COLO829 (cell line): ENCODE measurements at places on chromosomes 12 and 14.

DNA sequence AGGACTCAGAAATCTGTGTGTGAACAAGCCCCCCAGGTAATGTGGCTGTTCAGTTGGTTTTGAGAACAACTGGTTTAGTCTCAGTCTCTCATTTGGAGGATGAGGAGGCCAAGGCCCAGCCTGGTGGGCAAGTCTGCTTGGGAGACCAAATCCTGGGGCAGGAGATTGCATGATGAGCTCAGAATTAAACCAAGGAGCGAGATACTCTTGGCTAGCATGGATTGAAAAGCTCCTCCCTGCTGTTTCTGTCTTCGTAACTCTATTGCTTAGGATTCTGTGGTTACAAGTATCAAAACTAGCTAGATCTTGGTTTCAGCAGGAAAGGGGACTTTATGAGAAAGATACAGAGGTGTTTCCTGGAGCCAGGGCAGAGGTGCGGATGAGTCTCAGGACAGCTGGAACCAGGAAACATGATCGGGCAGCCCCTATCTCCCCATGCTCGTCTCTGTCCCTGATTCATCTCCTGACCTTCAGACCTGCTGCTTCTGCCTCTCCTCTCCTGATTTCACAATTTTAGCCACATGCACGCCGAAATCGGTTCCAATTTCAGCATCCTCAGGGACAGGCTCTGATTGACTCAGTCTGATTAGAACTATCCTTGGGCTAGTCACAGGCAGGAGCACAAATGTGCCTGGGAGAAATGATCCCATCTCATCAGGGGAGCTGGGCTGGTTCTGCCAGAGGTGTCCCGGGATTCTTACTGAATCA lies 40.2 kb upstream of the RIN3 start:
- no peak for DNase-seq

GRCh38 chr12:54261815-54262402 lies 18.0 kb downstream of the CBX5 start:
- DNase-seq: no peak

DNA sequence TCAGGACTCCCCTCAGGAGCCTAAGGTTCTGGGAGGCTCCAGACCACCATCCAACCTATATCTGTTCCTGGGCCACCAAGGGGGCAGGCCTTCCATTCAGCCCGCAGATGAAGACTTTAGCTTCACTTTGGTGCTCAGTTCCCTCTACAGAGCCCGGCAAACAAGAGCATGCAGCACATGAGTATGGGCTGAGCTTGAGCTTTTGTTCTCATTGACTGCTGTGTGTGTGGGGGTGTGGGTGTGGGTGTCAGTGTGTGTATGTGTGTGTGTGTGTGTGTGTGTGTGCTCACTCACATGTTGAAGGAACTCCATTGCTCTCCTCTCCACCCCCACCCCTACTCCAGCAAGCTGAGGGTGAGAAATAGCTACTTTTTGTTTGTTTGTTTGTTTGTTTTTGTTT lies 219.1 kb downstream of the ZFP36L1 start:
- DNase-seq: no peak

DNA sequence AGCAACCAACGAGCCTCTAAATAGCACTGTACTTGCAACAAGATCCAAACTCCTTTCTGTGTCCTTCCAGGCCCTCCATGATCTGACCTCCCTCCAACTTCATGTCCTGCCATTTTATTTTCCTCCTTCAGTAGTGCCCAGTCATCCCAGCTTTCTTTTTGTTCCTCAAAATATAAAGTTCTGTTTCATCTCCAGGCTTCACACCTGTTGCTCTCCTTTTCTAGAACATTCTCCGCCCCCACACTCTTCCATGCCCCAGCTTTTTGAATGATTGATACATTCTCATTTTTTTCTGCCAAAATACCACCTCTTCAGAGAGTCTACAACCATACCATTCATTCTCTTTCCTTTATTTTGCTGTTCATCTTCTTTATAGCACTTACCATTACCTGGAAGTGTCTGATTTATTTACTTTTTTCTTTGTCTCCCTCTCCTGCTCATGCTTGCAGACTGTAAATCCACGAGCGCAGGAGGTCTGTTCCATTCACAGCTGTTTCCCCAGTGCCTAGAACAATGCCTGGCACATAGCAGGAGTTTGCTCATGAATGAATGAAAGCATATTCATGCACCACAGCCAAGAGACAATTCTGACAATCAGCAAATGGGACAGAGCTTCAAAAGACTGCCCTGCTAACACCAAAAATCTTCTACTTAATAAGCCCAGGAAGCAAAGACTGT lies 296.4 kb downstream of the RPAP3 start:
- no peak for DNase-seq

- DNase-seq: no peak
Measured at GRCh38 chr12:72602581-72602980, 330.4 kb downstream of the TRHDE start.

GRCh38 chr12:90261283-90261682 lies 552.6 kb upstream of the ATP2B1 start:
- DNase-seq: no peak

- no peak for DNase-seq
Measured at GRCh38 chr12:93223440-93224426, 154.0 kb upstream of the NUDT4 start.

GRCh38 chr12:31406345-31406744 lies 80.4 kb upstream of the SINHCAF start:
- DNase-seq: no peak

DNA sequence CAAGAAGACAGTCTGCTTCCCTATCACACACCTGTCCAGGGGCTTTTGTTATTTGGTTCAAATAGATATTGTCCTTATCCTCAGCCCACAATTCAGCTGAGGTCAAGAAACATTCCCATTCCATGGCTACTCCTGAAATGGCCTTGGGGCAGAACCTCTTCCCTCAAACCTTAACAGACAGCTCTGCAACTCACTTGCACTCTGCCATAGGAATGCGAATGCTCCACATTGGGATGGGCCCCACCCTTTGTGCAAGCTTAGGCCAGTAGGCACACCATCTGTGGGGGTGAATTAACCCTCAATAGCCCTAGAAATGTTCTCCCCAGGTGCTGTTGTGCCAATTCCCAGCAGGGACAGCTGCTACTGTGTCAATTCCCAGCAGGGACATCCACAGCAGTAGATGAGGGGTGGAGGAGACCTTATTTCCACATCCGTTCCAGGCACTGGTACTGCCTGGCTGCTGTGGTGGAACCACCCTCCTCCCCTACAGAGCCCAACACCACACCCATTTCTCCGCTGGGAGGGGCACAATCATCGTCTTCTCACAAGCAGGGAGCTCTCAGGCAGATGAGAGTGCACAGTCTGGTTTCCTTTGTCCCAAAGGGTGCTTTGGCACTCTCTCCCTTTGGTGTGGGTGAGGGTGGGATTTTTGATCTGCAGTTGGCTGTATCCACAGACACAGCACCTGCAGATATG lies 42.3 kb upstream of the GLIPR1 start:
- DNase-seq: no peak

- DNase-seq: no peak
Measured at GRCh38 chr12:67534681-67535080, 113.9 kb upstream of the DYRK2 start.

GRCh38 chr14:24843494-24843893 lies 206.5 kb downstream of the STXBP6 start:
- DNase-seq: no peak

DNA sequence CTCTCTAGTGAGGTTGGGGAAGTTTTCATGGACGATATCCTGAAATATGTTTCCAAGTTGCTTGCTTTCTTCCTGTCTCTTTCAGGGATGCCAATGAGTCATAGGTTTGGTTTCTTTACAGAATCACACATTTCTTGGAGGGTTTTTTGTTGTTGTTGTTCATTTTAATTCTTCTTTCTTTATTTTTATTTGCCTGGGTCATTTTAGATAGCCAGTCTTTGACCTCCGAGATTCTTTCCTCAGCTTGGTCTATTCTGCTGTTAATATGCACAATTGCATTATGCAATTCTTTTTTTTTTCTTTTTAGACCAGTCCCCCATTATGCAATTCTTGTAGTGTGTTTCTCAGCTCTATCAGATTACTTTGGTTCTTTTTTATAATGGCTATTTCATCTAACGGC lies 338.9 kb downstream of the AEBP2 start:
- DNase-seq: no peak

DNA sequence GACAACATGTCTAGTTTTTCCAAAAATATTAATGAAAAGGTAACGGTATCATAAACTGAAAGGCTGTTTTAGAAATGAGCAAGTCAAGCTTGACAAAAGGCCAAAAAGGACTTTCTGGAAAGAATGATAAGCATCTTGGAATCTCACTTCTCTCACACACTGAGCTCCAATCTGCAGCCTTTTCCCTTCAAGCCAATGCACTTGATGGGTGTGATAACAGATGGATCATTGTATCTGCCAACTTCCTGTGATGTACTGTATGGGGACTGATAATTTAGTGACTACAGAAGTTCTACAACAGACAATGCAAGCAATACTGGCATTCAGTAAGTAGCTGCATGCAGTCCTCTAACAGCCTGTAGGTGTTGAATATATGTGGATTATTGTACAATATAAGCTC lies 147.1 kb downstream of the MED13L start:
- peak; percentile 80 for DNase-seq

DNA sequence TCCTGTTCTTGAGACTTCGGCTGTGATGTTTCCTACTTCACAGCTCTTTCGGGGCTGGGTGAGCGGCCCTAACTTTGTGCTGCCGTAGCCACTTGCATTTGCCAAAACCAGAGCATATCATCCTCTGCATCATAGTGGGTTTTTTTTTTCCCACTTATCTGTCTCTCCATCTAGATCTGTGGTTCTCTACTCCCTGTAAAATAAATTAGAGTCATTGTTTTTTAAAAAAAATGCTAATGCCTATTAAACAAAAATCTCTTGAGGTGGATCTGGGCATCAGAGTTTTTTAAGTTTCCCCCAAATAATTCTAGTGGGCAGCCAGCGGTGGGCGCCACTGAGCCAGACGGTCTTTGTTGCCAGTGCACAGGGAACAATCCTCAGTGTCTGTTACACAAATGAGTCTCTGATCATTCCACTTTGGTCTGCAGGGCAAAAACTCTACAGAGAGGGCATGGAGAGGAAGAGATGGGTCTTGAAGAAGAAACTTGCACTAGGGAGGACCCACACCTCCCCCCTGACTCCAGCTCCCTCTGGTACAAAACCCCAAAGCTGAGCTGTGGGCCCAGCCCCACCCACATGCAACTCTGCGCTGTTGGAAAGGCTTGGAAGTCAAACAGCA lies 62.4 kb upstream of the BCL2L14 start:
- DNase-seq: peak; percentile 46

DNA sequence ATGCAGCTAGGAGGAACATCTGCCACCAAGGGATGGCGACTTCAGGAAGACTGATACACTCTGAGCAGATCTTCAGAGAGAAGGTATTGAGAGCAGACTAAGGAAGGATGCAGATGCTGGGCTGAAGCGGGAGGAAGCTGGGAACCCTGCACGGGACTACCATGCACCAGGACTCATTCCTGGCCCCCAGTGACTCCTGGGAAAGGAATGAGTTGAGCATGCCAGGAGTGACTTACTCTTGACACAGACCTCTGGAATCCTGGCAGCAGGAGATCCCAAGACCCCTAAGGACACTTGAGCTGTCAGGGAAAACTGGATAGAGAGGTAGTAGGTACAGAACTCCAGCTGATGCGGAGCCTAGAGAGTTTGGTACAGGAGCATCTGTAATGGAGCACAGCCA lies 336.1 kb downstream of the RPS29 start:
- DNase-seq: no peak

DNA sequence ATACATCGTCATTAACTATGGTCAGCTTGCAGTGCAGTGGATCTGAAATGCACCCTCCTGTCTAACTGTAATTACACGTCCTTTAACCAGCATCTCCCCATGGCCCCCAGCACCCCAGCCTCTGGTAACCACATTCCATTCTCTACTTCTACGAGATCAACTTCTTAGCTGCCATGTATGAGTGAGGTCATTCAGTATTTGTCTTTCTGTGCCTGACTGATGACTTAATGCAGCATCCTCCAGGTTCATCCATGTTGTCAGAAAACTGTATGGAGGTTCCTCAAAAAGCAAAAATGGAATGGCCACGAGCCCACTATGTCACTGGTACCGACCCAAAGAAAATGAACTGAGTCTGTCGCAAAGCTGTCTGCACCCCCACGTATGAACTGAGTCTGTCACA lies 107.3 kb downstream of the RIMBP2 start:
- no peak for DNase-seq

DNA sequence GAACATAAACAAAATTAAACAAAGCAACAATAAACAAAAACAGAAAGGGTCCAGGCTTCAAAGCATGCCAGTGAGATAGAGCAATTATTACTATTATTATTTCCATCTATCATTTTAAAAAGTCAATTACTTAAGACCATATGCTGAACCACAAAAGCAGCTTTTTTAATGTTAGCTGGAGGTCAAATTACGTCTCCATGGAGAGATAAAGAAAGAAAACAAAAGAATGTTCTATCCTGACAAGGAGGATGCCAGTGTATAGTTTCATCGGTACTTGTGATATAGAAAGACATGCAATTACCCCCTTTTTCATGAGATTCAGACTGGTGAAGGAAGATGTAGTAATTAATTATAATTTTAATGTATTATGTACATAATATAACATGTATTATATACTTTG lies 81.6 kb upstream of the DCN start:
- no peak for DNase-seq

- no peak for DNase-seq
Measured at GRCh38 chr14:68606176-68606575, 186.7 kb downstream of the ZFP36L1 start.

DNA sequence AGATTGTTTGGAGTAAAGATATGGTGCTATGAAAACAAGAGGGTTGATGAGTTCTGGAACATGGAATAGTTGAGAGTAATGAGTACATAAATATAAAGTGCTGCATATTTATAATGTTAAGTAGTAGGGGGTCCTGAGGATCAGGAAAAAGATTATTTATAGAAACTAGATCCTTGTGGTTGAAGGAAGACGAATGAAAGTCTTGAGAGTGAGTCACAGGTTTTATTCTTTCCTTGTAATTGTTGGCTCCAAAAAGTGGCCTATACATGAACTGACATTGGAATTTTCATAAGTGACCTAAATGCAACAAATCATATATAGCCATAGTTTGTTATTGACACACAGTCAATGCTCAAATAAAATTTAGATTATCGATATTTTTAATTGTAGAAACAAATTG lies 440.4 kb upstream of the PRICKLE1 start:
- DNase-seq: no peak

DNA sequence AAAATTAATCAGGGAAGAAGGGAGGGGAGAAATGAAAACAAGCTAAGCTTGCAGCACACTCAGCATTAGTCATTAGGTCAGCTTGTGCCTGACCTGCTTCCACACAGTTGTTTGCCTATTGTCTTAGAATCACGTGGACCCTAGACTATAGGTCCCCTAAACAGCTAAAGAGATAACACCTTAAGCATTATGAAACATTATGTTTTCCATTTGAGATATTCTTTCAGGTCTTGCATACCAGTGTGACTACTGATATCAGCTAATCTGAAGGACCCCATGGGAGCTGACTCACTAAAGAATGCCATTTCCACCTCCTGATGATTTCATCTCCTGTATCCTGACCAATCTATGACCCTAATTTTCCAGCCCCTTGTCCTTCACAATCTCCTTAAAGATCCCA lies 154.1 kb upstream of the FUT8 start:
- no peak for DNase-seq

DNA sequence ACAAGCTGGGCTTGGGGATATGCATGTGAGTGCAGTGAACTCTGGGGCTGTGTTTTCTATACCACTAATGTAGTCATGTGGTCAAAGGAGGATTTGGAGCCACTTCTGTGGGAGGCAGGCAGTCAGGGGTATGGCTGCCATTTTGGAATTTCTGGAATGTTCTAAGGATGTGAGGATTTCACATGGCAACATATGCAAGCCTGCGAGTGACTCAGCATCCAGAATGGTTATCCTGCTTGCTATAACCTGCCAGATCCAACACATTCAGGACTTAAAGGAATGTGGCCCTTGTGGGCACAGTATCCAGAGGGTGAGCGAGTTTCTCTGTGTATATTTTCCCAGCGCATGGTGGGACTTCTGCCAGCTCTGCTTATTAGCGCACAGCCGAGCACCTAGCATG lies 249.2 kb upstream of the PWP1 start:
- no peak for DNase-seq
